ENCODE measurements at places on chromosomes 13 and 19. TPM values are rescaled to one million over a fixed set of nuclear protein-coding genes. Genes with fewer than 3 reads are reported as not detected.

DNA sequence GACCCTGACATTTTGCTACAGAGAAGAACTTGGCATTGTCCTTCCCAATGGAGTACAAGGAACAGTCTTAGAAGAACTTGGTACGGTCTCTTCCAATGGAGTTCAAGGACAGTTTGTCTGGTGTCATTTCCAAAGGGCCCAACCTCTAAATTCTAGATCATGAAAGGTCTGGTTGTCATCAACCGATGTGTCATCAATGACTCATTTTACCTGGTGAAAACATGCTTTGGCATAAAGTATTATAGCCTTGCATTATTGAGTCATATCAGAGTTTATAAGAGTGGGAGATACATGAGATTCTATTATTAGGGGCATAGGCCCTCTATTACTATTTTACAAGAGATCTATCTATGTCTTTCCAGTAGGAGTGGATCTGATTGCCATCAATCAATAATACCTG lies 4.3 kb downstream of the CYP2B6 start:
- H3K36me3 ChIP-seq = no peaks in the 10 kb centered on the region
- H3K27ac ChIP-seq = peak overlapping the region; percentile 46
- no peak overlapping the region for H3K4me3 ChIP-seq
- H3K27me3 ChIP-seq = no peaks in the 10 kb centered on the region
- DNase-seq = peak; percentile 84
- H3K4me1 ChIP-seq = peaks cover 30% of the 10 kb centered on the region

Gene TPRX2
- total RNA-seq = not detected

Gene PPM1N
- total RNA-seq = 4.7 TPM

DNA sequence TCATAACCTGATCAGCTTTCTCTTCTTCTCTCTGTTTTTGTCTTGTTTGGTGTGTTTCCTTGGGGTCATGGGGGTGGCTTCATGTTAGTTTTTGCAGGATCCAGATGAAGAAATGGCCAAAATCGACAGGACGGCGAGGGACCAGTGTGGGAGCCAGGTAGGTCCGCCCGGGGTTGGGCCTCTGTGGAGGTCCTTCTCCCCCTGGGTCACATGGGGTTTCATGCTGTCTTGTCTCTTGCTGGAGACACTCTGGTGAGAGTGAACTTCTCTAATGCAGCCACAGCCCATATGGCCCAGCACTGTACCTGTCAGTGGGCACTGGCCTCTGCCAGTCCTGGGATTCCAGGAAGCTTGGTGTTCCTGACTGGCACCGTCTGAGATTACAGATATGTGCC lies 1.1 kb downstream of the CCNE1 start:
- H3K27ac ChIP-seq = no peak overlapping the region
- no peak for DNase-seq
- H3K4me1 ChIP-seq = peaks cover 5% of the 10 kb centered on the region
- peak overlapping the region; percentile 67 for H3K4me3 ChIP-seq

Gene ZNF493
- 3.6 TPM for total RNA-seq

DNA sequence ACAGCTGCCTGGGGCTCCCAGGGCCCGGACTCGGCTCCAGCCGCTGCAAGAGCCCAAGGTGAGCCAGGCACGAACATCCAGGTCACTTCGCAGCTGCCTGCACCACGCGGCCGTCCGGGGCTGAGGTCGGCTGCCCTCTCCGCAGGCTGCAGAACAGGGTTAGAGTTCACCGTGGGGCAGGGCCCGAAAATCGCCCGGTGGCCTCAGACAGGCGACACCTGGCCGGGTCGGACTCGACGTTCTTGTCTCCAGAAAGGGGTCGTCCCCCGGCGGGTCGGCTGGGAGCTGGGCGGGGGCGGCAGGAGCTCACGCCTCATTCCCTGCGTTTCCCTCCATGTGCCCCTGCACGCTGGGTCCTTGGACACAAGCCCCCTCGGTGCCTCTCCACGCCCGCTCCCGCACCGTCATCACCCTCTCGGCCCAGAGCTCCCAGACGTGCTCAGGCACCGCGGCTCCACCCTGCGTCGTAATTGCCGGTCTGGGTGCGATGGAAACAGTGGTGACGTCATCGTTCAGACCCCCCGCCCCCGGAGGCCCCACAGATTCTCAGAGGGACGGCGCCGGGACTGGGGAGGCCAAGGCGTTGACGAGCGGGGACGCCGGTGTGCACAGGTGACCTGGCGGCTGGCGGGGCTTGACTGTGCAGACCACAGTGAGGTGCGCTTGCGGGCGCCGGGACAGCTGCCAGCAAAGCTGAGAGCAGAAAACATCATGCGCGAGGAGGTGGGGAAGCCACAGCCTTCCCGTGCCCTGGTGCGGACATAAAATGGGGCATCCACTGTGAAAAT lies 4.0 kb upstream of the GRIN3B start:
- no peak overlapping the region for H3K27ac ChIP-seq
- peaks cover 8% of the 10 kb centered on the region for H3K4me1 ChIP-seq
- peak overlapping the region; percentile 35 for H3K4me3 ChIP-seq
- H3K36me3 ChIP-seq = no peaks in the 10 kb centered on the region
- no peaks in the 10 kb centered on the region for H3K27me3 ChIP-seq
- DNase-seq = peak; percentile 19

Data from PC-3 (cell line).